ENCODE measurements at places on chromosomes 3 and 15. TPM values are rescaled to one million over a fixed set of nuclear protein-coding genes. Genes with fewer than 3 reads are reported as not detected.

DNA sequence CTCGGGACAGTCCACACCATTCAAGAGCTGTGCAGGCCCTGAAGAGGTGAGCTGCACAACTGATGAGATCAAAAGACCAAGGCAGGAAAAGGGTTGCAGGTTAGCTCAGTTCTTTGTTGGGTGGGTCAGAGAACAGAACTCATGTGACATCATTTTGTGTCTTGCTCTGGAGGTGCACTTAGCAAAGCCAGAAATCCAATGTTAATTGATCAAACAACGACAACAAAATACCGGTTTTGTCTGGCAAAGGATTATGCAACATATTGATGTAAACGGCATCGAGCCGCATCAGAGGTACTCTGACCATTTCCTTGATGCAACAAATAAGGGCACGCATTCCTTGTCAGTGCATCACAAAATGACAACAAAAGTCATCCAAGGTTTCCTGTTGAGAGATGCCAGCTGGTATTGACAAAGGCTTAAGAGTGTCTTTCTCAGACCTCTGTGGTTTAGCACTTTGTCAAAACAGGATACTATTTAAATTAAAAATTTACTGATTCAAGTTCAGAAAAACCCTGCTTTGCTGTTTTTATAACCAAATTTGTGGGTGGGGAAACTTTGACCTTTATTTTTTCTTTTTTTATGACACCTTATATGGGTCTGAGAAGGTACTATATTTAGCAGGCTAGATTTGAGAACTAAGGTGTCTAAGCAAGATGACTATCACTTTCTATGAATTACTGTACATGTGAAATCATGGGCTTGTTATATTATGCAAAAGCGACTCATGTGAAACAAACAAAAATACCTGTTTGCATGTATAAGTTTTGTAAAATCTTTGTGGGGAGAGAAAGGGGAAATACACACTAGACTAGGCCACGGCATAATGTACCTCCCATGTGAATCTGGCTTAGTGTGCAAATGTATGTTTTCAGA, 496.1 kb downstream of the FOXP1 start:
- peaks cover 16% of the 10 kb centered on the region for H3K4me1 ChIP-seq
- H3K27ac ChIP-seq, result peak overlapping the region; percentile 39
- peaks cover 3% of the 10 kb centered on the region for H3K36me3 ChIP-seq
- no peaks in the 10 kb centered on the region for H3K27me3 ChIP-seq
- no peak overlapping the region for H3K4me3 ChIP-seq

The MAP2K1 gene
- total RNA-seq, result 58.9 TPM

GRCh38 chr3:94596887-94597566, 534.2 kb downstream of the NSUN3 start:
- H3K27ac ChIP-seq, result no peak overlapping the region
- DNase-seq, result no peak
- H3K27me3 ChIP-seq, result no peaks in the 10 kb centered on the region
- H3K4me1 ChIP-seq, result no peaks in the 10 kb centered on the region
- H3K36me3 ChIP-seq, result no peaks in the 10 kb centered on the region
- H3K4me3 ChIP-seq, result no peak overlapping the region

The ISG20 gene
- 0.72 TPM for total RNA-seq

The CORO2B gene
- total RNA-seq, result 9.7 TPM

DNA sequence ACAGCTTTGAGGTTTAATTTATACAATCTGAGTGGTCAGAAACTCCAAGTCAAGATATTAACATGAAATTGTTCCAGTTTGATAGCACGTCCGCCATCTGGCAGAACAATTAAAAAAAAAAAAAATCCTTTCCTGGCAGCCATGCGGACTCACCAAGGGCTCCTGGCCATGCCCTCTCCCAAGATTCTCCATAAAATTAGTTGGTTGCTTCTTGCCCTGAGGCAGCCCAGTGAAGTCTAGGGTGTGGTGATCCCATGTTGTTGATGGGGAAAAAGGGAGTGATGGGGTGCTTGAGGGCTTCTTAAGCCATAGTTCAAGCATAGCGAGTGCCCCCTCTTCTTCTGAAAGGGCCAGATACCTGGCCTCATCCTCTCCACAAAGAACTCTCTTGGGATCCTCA, 81.7 kb upstream of the CCNL1 start:
- H3K36me3 ChIP-seq, result no peaks in the 10 kb centered on the region
- no peak overlapping the region for H3K4me3 ChIP-seq
- H3K27me3 ChIP-seq, result no peaks in the 10 kb centered on the region
- no peak overlapping the region for H3K27ac ChIP-seq
- peaks cover 2% of the 10 kb centered on the region for H3K4me1 ChIP-seq

GRCh38 chr3:126446791-126447190, 28.9 kb downstream of the ZXDC start:
- no peak overlapping the region for H3K27ac ChIP-seq
- no peak overlapping the region for H3K4me3 ChIP-seq
- H3K27me3 ChIP-seq, result no peaks in the 10 kb centered on the region
- DNase-seq, result peak; percentile 51

All from IMR-90 (cell line).